ENCODE measurements at places on chromosomes 11 and 22. TPM values are rescaled to one million over a fixed set of nuclear protein-coding genes. Genes with fewer than 3 reads are reported as not detected.

RAPSN gene
- total RNA-seq = 1.1 TPM

SEPTIN3 gene
- total RNA-seq = 0.10 TPM

LINC01488 gene
- total RNA-seq = not detected

DRICH1 gene
- total RNA-seq = 1.2 TPM

LRRC32 gene
- 2.5 TPM for total RNA-seq

DNA sequence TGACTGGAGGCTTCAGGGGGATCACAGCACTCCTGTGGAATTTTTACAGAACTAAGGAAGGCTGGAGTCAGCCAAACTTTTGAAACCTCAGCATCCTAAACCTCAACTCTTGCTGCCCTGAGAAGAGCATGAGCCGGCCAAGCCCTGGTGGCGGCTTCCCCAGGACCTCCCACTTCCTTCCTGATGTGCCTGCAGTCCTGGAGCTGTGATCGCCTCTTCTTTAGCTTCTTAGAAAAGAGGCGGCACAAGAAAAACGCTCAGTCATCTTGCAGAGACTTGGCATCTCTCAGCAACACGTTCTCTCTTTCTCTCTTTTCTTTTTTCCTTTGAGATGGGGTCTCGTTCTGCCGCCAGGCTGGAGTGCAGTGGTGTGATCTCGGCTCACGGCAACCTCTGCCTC is 40.4 kb upstream of the AMPD3 start:
- no peaks in the 10 kb centered on the region for H3K36me3 ChIP-seq
- no peak overlapping the region for H3K4me3 ChIP-seq
- no peak for DNase-seq
- H3K27ac ChIP-seq = no peak overlapping the region
- H3K27me3 ChIP-seq = no peaks in the 10 kb centered on the region

DNA sequence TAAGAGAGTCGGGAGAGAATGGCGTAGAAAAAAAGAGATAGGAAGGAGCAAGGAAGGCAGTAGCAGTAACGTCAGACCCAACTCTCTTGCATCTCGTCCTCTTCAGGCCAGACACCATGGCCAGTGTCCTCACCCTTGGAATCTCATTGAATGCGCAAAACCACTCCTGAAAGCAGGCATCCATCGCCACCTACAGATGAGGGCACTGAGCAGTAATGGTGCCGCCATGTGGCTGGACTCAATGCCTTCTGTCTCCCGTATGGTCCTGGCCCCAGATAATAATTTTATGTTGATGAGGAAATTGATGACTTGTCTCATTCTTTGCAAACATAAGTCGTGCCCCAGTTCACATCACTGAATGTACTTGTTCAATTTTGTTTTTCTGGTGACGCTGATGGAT is 17.8 kb upstream of the ALX4 start:
- H3K27ac ChIP-seq = no peak overlapping the region
- no peaks in the 10 kb centered on the region for H3K36me3 ChIP-seq
- no peaks in the 10 kb centered on the region for H3K4me1 ChIP-seq

DNA sequence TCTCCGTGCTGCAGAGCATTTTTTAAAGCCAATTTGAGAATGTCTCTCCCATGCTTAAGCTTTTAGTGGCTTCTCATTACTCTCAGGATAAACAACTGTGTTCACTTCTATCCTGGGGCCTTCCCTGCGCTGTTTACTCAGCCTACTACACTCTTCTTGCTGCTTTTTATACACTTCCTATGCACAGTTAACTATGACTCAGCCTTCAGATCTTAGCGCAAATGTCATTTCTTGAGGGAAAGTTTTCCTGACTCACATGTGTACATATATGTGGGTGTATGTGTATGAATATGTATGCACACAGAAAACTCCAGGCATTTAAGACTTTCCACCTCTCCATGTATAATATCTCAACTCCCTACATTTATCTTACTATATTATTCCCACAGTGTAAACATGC is 9.8 kb downstream of the THAP12 start:
- H3K36me3 ChIP-seq = no peaks in the 10 kb centered on the region
- no peak for DNase-seq
- H3K27ac ChIP-seq = no peak overlapping the region
- peaks cover 4% of the 10 kb centered on the region for H3K4me1 ChIP-seq

DNA sequence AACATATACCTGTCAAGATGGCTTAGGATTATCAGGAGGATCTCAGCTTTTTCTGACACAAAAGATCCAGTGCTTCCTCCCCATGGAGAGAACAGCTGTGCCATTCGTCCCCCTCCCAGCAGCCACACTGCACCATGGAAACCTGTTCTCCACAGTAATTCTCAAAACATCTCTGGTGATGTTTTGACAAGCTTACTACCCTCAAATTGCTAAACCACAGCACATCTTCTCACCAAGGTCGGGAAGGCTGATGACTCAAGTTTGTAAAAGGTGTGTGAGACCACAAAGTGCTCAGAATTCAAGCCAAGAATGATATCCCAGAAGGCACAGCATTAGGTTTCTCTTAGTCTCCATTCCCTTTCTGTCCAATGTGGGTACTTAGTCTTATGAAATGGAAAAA is 3.9 kb upstream of the RAB38 start:
- no peaks in the 10 kb centered on the region for H3K4me1 ChIP-seq
- H3K36me3 ChIP-seq = no peaks in the 10 kb centered on the region
- no peaks in the 10 kb centered on the region for H3K27me3 ChIP-seq
- H3K27ac ChIP-seq = no peak overlapping the region

GRCh38 chr22:42990131-42990838 is 24.7 kb downstream of the PACSIN2 start:
- H3K4me3 ChIP-seq = no peak overlapping the region
- no peak for DNase-seq
- H3K36me3 ChIP-seq = no peaks in the 10 kb centered on the region

- H3K36me3 ChIP-seq = no peaks in the 10 kb centered on the region
- H3K4me1 ChIP-seq = peaks cover 11% of the 10 kb centered on the region
- H3K27me3 ChIP-seq = peaks cover 4% of the 10 kb centered on the region
- no peak for DNase-seq
These were observed 28.7 kb downstream of the GUCD1 start for GRCh38 chr22:24526191-24526590.

GRCh38 chr11:112294688-112295340 is 34.2 kb upstream of the PLET1 start:
- peaks cover 33% of the 10 kb centered on the region for H3K4me1 ChIP-seq
- H3K27me3 ChIP-seq = no peaks in the 10 kb centered on the region
- H3K27ac ChIP-seq = no peak overlapping the region
- H3K4me3 ChIP-seq = no peak overlapping the region
- no peaks in the 10 kb centered on the region for H3K36me3 ChIP-seq
- DNase-seq = no peak

- H3K4me3 ChIP-seq = no peak overlapping the region
- H3K27me3 ChIP-seq = no peaks in the 10 kb centered on the region
- peak overlapping the region; percentile 90 for H3K27ac ChIP-seq
These were observed 64.2 kb downstream of the ENDOD1 start for GRCh38 chr11:95153857-95154246.

- no peak overlapping the region for H3K4me3 ChIP-seq
- no peak for DNase-seq
- no peaks in the 10 kb centered on the region for H3K27me3 ChIP-seq
- no peaks in the 10 kb centered on the region for H3K36me3 ChIP-seq
- no peak overlapping the region for H3K27ac ChIP-seq
- H3K4me1 ChIP-seq = no peaks in the 10 kb centered on the region
These were observed 418.8 kb downstream of the DYNC2H1 start for GRCh38 chr11:103528046-103528445.

DNA sequence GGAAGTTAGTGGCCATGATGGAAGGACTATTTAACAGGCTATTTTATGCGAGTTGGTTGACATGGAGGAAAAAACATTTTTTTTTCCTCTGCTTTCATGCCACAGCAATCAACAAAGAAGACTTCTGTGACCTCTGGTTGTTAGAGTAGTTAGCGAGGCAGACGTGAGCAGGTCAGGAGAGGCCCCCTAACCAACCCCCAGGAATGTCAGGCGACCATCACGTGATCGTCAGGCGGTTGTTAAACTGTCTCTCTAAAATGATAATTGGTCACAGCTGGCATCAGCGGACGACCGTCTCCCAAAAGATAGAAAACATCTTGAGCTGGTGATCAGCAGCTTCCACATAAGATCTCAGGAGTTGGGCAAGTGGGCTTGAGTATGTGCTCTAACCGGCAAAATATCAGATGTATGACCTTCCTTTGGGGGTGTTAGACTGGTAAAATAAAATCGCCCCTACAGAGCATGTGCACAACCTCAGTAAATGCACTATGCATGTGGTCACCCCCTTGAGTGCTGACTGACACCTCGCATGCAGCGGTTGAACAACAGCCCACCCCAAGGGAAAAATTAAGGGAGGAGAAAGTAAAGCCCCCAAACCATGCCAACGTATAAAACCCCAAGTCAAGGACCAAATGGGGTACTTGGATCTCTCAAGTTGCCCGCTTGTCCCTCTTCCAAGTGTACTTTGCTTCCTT is 20.9 kb upstream of the NARS2 start:
- no peaks in the 10 kb centered on the region for H3K4me1 ChIP-seq
- H3K27ac ChIP-seq = no peak overlapping the region
- no peaks in the 10 kb centered on the region for H3K27me3 ChIP-seq
- no peak for DNase-seq
- H3K36me3 ChIP-seq = no peaks in the 10 kb centered on the region

DNA sequence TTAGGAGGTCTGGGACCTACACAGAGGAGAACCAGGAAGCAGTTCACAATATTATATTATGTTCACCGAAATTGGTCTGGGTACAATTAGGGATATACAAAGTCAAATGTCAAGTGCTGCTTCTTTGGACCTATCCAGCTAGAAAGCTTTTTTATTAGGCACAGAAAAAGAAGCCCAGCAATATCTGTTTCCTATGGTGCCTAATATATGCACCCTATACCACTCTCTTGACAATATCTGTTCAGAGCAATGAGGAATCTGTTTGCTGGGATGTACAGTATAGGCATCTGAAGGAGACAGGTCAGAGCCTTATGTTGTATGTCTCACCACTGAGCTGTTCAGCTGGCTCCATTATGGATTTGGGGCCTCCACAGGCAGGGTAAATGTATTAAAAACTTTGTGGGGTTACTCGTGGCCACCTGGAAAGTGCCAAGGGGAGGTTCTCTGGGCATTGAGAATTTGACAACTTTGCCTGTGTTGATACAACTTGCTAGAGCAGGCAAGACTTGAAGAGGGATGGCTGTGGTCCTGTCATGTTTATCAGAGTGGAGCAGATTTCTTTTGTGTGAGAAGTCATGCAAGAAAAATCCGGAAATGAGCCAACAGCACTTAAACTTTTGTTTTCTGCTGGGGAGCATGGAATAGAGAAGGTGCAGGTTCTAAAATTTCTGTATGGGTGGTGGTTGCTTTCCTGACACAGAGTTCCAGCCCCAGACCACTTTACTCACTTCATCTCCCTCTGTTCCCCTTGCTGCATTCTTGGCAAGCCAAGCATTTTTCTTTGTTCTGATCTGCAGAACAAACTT is 10.1 kb downstream of the STIM1 start:
- H3K4me1 ChIP-seq = peaks cover 63% of the 10 kb centered on the region
- no peak overlapping the region for H3K4me3 ChIP-seq
- peak overlapping the region; percentile 27 for H3K27ac ChIP-seq
- no peaks in the 10 kb centered on the region for H3K36me3 ChIP-seq
- no peaks in the 10 kb centered on the region for H3K27me3 ChIP-seq
